NCI-H460 (cell line): ENCODE measurements at places on chromosomes 16 and 17. TPM values are rescaled to one million over a fixed set of nuclear protein-coding genes. Genes with fewer than 3 reads are reported as not detected.

DNA sequence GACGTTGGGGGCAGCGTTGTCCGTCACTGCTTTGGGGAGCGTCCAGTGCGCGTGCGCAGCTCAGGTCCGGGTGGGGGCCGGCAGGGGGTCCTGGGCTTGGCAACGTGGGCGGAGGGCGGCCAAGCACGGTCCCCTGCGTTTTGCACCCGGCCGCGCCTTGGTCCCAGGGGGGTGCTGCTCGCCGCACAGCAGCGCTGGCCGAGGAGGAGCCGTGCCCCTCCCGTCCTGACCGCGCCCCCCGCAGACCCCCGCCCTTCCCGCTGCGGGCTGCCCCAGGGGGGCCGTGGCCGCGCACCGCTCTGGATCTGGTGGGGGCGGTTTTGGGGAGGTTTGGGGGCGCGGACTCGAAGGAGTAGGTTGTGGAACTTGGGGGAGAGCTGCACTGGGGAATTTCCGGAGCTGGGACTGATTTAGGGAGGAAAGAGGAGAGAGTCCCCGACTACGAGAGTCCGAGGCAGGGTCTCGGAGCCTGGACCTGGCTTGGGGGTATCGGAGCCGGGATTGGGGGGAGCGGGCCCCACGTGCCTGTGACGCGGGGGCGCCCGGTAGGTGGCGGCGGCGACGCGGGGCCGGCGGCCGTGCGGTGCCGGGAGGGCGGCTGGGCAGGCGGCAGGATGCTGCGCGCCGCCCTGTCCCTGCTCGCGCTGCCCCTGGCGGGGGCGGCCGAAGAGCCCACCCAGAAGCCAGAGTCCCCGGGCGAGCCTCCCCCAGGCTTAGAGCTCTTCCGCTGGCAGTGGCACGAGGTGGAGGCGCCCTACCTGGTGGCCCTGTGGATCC is at the start of gene SLC9A5:
Gene SLC9A5 (plus strand): TSS at position 579 of the 777 bp plus-strand sequence. CDS start 36 bp downstream, at position 615.
- no peak for DNase-seq

Gene RFFL
- 26.2 and 26.4 TPM in 2 replicates for total RNA-seq

Gene GFAP
- total RNA-seq: 0.09 and 0.32 TPM in 2 replicates

DNA sequence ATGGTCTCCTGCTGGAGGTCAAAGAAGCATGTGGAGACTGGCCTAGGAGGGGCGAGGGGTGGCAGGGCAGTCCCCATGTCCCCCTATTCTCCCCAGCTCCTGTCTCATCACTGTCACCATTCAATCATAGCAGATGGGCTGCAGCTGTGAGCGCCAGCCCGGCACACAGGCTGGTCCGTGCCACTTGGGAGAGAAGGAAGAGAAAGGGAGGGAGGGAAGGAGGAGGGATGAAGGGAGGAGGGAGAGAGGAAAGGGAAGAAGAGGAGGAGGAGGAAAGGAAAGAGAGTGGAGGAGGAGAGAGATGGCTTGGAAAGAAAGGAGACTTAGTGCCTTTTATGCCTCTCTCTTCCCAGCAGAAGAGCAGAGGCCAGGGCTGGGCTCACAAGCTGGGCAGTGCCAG is 12.4 kb downstream of the NEUROD2 start:
- DNase-seq: no peak

DNA sequence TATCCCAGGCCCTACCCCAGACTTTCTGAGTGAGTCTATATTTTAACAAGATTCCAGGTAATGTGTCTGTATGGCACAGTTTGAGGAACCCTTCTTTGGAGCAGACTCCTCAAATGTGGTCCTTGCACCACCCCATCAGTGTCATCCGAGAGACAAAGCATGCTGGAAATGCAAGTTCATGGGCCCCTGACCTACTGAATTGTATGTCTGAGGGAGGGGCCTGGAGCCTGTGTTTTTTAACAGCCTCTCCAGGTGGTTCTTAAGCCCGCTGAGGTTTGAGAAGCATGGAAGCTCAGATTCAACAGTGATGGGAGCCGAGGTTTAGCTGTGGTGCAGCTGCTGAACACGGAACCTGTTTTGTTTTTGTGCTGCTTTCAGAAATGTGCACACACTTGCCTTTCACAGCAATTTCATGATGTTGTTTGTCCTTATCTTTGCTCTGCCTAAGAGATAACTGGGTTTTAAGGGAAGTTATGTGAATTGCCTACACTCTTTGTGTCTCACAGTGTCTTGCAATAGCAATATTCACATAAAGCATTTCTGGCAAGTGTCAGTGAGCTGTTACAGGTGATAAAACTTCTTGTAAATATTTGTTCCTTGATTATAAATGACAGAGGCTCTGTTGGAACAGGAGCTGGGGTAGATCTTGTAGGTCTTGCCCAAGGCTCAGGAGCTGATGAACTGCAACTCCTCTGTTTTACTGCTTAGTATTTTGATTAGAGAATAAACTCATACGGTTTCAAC is 32.0 kb upstream of the IL34 start:
- DNase-seq: no peak

Gene PABPN1L
- 0.43 TPM in 1 of 2 replicates, not detected in the other for total RNA-seq

- DNase-seq: no peak
Observed at GRCh38 chr17:41907185-41907556, 11.6 kb downstream of the ACLY start.

Gene CYB5B
- total RNA-seq: 79.3 and 107 TPM in 2 replicates

- no peak for DNase-seq
Observed at GRCh38 chr16:88614818-88615580, 23.4 kb upstream of the IL17C start.

DNA sequence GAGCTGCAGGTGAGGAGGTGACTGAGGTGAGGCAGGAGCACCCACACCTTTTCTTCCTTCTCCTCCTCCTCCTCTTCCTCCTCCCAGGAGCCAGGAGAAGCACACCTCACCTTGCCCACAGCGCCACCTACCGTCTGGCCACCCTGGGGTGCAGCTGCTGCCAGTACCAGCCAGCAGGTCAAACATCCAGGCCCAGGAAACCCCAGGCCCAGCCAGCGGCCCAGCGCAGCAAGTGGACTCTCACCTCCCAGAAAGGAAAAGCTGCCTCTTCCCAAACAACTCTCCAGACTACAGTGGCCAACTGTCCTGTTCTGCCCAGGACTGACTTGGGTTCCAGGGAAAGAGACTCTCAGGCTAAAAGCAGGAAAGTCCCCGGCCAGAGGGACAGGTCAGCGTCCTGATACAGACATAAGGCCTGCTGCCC is 22.7 kb downstream of the PEMT start:
- DNase-seq: peak; percentile 67

DNA sequence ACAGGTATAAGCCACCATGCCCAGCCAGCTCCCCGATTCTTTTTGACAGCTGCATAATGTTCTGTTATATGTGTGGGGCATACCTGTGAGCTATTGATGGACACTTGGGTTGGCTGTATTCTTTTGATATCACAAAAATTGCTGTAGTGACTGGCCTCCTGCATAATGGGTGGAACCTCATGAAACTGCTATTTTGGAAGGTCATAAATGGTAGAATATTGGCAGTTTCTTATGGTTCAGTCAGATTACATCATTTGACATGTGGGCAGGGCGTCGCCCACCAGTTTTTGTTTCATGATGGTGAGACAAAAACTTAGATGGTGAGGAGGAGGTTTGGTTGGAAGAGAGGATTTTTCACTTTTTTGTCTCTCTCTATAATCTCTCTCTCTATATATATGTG is 26.7 kb upstream of the POLR3E start:
- no peak for DNase-seq

Gene TBC1D3I
- not detected in 2 replicates for total RNA-seq

Gene ADCY7
- 28.6 and 39.2 TPM in 2 replicates for total RNA-seq

- DNase-seq: no peak
Observed at GRCh38 chr16:79012671-79013434, 587.7 kb downstream of the MAF start.
